ENCODE measurements at places on chromosomes 6 and 20.

DNA sequence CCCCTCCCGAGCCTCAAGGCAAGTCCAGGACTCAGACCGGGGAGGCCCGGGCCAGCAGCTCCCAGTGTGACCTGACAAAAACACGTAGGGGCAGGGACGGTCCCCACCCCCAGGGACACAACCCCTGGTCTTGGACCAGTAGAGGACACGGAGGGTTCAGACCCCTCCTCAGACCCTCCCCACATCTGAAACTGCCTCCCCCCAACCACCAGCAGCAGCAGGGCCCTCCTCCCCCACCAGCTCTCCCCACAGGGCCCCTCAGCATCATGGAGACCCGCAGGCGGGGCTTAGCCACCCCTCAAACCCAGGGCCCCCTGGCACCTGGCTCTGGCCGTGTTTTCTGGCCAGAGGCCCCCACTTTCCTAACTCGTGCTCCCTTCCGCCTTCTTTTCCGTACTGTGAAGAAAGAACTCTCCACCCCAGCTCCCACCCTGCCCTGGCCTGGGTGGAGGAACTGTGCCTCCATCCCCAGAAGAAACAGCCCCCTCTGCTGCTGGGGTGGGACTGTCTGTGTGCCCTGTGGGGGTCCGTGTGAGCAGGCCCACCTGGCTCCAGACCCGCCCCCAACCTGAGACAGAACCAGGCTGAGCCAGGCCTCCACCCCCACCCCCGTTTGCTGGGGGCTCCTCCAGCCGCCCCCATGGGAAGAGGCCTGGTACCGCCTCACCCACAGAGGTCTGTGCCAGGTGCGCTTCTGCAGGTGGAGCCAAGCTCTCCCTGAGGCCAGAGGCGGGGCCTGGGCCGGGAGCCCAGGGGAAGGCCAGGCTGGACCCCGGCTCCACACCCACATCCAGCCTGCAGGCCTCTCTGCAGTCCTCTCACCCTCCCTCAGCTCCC is 39.0 kb upstream of the MDFI start:
- no peak for DNase-seq

- peak; percentile 22 for DNase-seq
Observed at GRCh38 chr6:105087571-105088211, 92.1 kb downstream of the POPDC3 start.

DNA sequence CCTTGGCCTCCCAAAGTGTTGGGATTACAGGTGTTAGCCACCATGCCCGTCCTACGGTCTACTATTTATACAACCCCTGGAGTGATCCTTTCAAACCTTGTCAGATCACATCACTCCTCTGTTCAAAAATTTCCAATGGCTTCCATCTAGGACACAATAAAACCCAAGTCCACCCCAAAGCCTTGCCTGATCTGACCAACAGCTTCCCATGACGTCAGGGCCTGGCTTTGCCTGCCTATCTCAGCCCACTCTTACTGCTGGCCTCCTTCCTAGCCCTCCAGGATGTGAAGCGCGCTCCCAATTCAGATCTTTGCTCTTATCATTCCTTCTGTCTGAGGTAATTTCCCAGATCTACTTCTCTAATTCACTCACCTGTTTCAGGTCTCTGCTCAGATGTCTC is 128.4 kb downstream of the LINC00237 start:
- DNase-seq = no peak

DNA sequence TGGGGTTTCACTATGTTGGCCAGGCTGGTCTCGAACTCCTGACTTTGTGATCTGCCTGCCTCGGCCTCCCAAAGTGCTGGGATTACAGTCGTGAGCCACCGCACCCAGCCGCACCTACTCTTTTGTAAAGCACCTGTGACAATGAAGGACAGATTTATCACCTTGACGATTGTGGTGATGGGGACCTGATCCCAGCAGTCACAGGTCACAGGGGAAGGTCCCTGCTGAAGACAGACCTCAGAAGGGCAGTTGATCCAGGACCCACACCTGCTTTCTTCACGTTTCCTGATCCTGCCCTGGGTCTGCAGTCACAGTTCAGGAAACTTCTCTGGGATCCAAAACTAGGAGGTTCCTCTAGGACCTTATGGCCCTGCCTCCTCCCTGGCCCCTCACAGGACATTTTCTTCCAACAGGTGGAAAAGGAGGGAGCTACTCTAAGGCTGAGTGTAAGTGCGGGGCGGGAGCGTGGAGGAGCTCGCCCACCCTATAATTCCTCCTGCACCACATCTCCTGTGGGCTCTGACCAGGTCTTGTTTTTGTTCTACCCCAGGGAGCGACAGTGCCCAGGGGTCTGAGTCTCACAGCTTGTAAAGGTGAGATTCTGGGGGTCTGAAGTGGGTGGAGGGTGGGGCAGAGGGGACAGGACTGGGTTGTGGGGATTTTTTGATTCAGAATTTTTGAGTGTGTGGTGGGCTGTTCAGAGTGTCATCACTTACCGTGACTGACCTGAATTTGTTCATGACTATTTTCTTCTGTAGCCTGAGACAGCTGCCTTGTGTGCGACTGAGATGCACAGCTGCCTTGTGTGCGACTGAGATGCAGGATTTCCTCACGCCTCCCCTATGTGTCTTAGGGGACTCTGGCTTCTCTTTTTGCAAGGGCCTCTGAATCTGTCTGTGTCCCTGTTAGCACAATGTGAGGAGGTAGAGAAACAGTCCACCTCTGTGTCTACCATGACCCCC is 3.0 kb downstream of the HLA-E start:
- no peak for DNase-seq

Data from tibial nerve (tissue), 4 donors.